ENCODE measurements at places on chromosomes 11 and 22.
A peak's percentile ranks its signal among the peaks of the same experiment; 100 is the strongest.

DNA sequence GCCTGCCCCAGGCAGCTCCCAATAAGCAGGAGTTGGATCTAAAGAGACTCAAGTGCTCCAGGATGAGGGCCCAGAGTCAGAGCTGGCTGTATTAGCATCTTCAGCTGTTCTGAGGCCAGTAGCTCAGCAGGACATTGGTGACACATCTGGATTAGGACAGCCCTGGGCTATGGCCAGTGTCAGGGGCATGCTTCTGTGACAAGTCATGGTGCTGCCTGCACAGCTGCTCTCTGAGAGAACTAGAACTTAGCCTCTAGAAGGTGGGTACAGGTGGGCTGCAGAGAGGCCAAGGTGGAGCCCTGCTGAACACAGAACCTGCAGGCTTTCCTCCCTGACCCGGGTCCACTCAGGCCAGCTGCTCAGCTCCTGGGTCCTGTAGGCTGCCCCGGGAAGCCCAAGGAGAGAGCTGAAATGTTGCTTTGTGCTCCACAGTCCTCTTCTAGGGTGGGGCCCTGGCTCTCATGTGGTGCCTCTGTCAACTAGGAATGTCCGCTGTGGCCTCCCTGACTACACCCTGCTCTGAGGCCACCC, 426.9 kb downstream of the SOX6 start:
- no peak for DNase-seq

GRCh38 chr11:46114378-46114777, 6.9 kb downstream of the PHF21A start:
- no peak for DNase-seq

- no peak for DNase-seq
These were observed 71.6 kb downstream of the ST3GAL4 start for GRCh38 chr11:126426820-126427749.

- no peak for DNase-seq
These were observed 76.1 kb downstream of the KIRREL3 start for GRCh38 chr11:126924376-126925040.

GRCh38 chr11:7614656-7615055, 58.6 kb downstream of the CYB5R2 start:
- DNase-seq, result no peak

DNA sequence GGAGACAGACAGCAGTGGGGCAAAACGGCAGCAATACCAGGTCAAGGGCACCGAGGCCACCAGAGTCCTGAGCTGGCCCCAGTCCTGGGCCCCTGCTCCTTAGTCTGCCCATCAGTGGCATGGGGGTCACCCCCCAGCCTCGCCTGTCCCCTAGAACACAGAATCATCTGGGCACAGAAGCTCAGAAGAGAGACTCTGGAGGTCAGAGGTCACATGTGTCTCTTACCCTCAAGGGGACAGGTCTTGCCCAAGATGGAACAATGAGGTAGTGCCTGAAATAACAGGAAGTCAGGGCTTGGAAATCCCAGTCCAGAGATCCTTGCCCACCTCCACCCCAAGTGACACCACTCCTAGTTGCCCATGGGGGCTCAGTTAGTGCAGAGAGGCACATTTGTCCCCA, 20.6 kb downstream of the PDE2A start:
- no peak for DNase-seq

DNA sequence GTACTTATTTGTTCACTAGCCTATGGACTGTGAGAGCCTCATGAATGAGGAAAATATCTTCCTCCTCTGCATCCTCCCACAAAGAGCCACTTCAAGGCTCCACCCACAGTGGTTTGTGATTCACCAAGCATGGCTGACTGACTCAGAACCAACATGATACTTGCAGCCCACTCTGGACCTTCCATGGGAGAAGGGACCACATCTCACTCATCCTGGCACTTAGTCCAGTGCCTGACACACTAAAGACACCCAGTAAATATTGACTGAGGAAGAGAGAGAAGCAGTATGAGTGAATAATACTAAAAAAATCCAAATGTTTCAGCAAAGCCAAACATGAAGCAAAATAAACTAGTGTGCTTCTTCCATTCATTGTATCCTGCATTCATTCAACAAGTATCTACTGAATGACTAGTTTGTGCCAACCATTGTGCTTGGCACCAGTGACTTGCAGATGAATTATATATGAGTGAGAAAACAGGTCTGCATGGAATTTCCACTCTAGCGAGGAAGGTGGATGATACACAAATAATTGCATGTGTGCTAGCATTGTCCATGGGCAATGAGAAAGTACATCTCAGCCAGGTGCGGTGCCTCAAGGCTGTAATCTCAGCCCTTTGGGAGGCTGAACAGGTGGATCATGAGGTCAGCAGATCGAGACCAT, 54.9 kb upstream of the BLID start:
- DNase-seq, result no peak

DNA sequence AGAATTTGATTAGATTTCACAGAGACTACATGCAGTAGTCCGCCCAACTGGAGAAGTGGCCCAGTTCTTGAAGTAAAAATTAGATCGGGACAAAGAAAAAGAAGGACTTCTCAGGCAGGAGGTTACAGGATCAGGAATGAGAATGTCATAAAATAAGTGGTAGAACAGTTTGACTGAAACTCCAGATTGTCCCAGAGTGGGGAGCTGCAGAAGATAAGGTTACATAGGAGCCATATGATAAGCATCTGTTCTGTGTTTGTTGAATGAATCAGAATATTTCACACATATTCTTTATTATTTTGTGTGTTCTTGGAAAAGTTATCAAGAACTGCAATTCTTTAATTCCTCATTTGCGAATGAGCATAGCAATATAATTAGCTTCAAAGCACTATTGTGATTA, 210.6 kb downstream of the AASDHPPT start:
- DNase-seq, result no peak

DNA sequence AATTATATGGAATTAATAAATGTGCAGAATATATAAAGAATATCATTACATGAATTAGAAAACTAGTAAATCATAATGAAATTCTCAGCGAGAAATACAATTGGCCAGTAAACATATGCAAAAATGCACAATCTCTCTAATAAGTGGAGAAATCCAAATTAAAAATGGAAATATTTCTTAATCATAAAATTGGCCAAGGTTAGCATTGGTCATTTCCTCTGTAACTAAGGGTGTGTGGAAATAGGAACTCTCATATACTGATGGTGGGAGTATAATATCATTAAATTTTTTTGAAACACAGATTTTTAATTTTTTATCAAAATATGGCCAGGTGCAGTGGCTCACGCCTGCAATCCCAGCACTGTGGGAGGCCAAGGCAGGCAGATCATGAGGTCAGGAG, 7.6 kb upstream of the ZNF74 start:
- DNase-seq, result no peak

DNA sequence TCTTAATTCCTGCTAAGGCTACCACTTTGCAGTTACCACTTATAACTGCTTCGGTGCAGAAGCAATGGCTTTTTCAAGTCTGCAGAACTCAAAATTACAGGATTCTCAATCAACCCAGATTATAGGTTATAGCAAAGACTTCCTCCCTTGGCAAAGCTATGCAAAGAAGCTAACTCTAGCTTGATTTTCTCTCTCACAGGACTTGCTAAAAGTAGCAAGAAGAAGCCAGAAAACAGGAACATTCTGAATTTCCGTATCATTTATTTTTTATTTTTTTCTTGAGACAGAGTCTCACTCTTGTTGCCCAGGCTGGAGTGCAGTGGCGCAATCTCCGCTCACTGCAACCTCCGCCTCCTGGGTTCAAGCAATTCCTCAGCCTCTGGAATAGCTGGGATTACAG, 10.7 kb upstream of the PLEKHB1 start:
- DNase-seq, result no peak

DNA sequence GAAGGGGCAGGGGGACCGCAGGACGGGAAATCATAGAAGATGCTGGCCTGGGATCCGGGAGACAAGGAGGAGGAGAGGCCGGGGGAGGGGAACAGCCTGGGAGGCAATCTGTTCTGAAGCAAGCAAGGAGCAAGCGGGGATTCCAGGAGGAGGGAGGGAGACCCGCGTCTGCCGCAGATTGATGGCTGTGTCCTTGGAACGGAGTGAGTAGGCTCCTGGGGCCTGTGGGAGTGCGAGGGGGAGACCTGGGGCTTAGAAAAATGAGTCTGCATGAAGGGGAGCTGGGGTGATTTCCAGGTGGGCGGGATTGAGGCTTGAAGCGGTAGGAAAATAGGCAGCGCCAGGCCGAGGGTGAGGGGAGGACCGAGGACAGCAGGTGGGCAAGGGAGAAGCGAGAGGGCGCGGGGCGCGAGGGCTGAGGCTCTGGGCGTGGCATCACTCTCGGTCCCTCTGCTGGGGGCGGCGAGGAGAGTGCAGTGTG, 1.6 kb upstream of the LRRC55 start:
- DNase-seq, result no peak

GRCh38 chr11:71133946-71134345, 118.4 kb downstream of the SHANK2 start:
- DNase-seq, result no peak

DNA sequence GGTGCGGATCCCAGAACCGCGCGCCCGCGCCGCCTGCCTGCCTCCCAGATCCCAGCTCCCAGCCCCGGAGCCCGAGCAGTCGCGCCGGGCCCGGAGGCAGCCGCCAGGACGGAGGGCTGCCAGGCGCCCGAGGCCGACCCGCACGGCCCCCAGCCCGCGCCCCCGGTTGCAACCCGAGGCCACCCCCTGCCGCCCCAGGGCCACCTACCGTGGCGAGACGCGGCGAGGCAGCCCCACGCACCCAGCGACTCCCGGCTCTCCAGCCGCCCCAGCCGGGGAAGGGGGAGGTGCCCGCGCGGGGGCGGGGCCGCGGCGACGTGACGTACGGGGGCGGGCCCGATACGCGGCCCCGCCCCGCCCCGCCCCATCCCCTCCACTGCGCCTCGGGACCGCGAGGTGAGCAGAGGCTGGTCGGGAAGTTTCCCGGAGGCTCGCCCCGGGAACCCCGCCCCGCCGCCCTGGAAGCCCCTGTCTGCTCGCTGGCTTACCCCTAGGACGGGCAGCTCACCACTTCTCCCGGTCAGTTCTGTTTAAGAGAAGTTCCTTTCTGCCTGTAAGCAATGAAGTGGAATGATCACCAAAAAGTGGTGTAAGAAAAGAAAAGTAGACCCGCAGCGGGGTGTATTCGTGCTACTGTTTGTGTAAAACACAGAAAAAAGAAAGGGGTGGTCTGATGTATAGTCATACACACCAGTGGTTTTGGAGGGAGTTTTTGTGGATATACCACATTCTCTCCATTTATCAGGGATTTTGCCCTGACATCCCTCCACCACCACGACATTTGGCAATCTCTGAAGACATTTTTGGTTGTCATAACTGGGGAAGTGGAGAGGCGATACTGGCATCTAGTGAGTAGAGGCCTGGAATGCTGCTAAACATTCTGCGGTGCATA, at the start of gene TPST2:
TSS of gene TPST2 (minus strand) at position 288 of the 892 bp plus-strand sequence. CDS start 48,502 bp downstream, outside the sequence.
- DNase-seq, result peak; percentile 54

- DNase-seq, result no peak
These were observed 90.1 kb downstream of the STK33 start for GRCh38 chr11:8503910-8504364.

DNA sequence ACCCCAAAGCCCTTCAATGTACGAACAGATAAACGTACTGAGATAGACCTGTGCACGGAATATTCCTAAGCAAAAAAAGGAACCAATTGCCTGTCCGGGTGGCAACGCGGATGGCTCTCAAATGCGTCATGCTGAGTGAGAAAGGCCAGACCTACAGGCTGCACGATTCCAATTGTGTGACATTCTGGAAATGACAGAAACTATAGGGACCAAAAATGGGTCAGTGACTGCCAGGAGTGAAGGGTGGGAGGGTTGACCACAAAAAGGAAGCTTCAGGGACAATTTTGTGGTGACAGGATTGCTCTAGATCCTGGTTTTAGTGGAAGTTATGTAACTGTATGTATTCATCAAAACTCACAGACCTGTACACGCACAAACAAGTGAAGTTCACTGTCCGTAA, 24.0 kb upstream of the SYT8 start:
- no peak for DNase-seq

- DNase-seq, result no peak
These were observed 3.0 kb upstream of the PACSIN3 start for GRCh38 chr11:47189100-47189834.

- DNase-seq, result no peak
These were observed 271.5 kb upstream of the PDGFD start for GRCh38 chr11:104435494-104435893.

DNA sequence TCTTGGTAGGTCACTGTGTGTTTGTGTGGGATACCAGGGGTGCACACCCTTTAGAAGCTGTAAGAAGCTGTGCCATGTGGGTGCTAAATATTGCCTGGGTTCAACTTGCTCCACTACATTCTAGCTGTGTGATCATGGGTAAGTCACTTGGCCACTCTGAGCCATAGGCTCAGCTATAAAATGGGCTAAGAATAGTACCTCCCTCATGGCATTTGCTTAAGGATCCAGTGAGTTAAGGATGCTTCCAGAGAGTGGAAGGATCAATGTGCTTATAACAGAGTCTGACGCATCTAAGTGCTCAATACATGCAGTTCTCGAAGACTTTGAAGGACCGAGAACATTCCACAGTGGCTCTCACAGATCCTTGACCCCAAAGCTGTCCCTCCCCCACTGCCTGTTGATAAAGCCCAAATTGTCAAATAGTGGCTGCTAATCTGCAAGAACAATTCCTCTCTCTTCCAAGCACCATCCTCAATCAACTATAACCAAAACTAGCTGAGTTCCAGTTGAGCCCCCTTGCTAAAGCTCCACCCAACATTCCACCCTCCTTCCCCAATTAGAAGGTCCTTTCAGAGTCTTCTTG, 13.2 kb upstream of the TMPRSS6 start:
- no peak for DNase-seq

DNA sequence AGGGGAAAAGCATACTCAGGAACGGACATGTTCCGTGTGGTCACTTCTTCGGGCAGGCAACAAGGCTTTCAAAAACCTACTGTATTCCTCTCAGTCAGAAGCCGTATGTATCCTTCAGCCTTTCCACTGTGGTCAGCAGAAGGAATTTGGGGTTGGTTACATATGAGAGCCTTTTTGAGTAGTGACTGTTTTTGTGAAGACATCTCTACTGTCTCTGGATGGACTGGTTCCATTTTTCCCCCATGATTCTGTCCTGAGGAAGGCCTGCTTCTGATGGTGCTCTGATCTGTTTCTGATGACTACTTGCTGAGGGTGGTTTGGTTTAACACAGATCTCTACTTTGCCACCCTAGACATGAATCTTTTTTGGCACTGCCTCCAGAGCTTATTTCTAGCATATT, 63.7 kb upstream of the HORMAD2 start:
- DNase-seq, result no peak

GRCh38 chr22:35324067-35324466, 24.4 kb downstream of the TOM1 start:
- DNase-seq, result no peak

DNA sequence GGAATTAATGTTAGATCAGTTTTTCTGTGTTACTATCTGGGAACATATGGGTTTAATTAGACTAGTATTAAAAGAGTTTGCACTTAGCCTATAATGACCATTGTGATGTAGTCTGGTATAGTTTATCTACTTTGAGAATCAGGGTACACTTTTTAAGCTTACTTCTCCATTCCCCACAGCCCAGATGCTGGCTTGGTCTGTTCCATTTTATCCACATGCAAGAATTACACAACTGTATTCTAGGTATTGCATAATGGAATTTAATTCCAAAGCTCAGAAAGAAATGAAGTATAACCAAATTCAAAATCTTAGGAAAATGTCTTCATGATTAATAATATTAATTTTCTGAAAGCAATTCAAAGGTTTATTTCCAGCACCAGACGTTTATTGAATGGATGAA, 122.2 kb upstream of the PDGFD start:
- DNase-seq, result no peak

GRCh38 chr22:30265823-30266444, 717 bp downstream of the OSM start:
- no peak for DNase-seq
